Head of caudate nucleus (tissue), 42 donors: ENCODE measurements at places on chromosomes 2 and 18.

GRCh38 chr2:234606896-234607295 lies 110.0 kb upstream of the ARL4C start:
- DNase-seq: no peak

DNA sequence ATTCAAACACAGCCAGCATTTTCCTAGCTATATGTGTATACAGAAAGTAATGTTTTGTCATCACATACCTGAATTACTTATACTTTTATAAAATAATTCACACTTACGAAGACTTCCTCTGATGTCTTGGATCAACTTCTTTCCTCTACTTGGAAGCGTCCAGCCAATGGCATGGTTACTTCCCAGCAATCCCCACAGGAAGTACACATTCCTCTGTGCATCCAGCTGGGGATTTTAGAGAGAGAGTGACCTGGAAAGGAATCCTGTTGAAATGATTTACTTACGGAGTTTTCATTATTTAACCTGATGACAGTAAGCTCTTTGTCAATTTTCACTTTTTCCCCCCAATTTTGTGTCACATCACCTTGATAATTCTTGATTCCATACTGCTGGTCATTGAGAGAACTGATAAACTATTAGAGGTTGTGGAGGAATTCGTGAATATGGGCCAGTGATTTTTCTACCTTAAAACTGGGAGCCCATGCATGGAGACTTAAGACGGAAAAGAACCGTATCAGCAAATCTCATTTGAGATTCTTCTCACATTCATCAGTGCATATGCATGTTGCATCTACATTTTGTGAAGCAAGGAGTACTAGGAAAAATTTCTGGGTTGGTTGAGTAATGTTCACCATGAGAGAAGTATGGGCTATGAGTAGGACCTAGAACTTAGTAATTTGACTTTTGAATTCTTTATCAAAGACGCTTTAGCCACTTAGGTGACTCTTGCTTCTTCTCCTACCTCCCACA lies 9.0 kb upstream of the IL18R1 start:
- no peak for DNase-seq

DNA sequence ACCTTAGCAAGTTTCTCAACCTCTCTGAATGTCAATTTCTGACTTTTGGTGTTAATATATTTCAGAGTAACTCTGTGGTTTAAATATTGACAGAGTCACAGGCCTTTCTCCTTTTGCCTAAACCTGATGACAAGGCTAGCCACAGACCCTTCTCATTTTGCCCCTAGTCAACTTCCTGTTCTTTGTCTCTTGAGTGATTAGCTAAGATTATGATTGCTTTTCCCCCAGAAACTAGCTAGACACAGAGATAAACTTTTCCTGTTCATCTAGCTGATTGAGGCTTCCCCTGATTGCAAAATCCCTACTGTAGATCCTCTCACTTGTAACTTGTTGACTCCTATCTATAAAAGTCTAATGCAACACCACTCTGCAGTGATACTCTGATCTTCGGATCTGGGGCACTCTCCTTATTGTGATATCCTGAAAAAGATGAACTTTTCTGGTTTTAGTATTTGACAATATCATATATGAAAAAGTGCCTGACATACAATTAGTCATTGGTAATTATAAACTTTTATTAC lies 241.4 kb downstream of the ZNF385B start:
- no peak for DNase-seq

- no peak for DNase-seq
Measured at GRCh38 chr18:354003-354402, 86.2 kb upstream of the THOC1 start.

DNA sequence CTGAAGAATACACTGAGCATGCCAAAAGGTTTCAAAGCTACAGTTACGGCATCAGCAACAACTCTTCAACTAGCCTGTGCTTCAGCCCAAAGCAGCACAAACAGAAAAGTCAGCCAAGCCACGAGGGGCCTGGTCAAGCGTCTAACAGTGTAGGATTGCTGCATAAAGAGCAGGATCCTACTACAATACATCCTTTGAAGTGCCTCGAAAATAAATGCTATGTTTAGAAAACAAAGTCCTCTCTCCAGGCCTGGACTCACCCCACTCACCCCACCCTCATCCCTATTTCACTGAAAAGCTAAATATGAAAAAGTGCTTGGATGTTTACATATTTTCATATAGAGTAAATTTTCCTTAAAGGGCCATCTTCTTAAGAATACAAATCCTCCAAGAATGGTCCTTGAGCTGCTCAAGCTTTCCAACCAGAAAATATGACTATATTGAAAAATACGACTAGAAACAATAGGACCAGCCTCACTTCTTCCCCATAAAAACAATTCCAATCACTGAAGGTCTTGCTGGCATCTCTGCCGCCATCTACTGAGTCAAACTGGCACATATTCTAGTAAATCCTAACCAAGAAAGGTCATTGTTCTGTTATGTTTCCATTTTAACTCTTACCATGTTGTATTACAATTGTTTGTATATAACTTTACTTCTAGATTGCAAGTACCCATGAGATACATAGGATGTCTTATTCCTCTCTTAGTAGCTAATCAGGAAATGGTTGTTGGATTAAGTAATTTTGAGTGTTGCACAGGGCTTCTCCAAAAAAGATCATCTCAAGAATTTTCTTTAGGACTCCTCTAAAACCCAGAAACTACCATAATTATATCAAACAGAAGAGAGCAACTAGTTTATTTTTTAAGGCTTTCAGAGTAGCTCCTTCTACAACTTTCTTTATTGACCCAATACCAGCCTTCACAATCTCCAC lies 63.6 kb downstream of the CLHC1 start:
- DNase-seq: peak; percentile 78

DNA sequence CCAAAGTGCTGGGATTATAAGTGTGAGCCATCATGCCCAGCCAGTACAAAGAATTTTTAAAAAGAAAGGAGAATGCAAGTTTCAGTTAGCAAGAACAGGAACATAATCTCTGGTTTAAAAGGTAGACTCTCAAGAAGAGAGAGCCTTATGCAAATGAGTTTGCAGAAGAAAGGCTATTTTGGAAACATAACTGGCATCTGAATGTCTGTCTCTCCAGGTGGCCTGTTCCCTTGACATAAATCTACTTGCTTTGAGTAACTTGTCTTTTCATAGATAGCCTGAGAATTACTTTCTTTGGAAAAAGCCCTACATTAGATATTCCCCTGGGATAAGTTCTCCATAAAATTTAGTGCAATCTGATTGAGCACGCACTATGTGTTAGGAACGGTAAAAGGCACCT lies 109.6 kb downstream of the ICOS start:
- no peak for DNase-seq

- no peak for DNase-seq
Measured at GRCh38 chr18:36075862-36076587, 8.7 kb upstream of the RPRD1A start.

DNA sequence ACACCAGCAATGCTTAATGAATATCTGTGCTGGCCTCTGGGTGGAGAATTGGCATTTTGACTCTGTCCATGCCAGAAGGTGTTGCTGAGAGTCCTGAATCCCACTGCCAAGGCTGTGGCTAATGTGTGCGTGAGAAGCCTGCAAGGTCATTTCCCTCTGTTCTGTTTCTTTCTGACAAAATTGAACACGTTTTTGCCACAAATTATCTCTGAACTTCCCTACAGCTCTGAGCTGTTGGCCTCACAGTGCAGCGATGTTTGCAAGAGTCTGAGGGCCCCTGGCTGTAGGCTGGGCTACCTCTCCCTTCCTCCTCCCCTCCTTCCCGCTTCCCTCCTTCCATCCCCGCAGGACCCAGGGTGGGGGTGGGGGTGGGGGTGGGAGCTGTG lies 154.1 kb upstream of the HS6ST1 start:
- no peak for DNase-seq

DNA sequence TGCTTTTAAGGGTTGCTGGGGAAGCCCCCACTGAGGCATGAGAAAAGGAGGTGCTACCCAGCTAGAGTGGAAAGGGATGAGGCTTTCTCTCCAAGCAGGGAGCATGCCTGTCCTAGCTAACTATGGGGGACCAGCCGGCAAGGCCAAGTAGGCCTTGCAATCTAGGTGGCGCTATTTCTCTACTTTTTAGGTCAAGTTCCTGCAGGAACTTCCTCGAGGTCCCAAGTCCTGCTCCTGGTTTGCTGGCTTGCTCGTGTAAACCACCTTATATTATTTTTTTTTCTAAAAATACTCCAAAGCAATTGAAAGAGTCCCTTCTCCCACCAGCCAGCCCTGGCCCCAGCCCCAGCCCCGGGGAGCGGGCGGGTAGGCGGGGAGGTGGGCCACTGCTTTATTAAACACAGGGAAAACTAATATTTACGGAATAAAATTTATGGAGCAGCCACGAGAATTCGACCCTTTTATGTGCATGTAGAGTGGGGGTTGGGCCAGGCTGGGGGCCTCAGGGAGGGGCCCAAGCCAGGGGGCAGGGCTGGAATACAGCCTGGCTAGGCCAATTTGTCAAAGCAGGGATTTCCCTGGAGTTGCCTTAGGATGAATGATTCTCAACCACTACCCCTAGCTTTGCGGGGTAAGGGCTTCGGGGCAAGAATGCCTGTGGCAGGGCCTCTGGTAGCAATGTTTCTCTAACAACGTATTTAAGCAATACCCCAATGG lies 12.8 kb upstream of the IHH start:
- DNase-seq: peak; percentile 50

- no peak for DNase-seq
Measured at GRCh38 chr18:12443551-12443950, 35.8 kb downstream of the PRELID3A start.

DNA sequence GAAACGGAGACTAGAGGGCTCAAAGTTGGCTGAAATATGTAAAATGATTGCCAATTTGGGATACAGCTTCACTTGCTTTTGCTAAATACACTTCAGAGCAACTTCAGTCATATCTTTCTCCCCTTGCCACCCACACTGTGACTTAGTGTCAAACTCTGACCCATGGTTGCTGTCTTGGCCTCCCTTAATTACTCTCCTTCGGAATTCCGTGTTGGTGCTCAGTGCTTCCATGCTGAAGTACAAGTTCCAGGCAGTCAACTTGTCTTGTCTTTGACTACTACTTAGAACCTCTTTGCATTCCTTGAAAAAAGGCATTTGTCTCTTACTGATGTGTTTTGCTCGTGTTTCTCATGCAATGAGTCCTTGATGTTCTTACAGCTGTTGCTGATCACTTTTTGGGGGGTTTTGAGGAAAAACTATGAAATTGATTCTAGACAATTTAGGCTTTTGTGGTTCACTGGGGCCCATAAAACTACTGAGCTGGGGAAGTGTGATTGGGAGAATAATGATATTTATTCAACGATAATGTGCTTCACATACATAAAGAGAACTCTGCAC lies 146.0 kb downstream of the UBE2E3 start:
- DNase-seq: no peak

- DNase-seq: no peak
Measured at GRCh38 chr2:9162841-9163240, 43.8 kb upstream of the ASAP2 start.

GRCh38 chr2:210991107-210991506 lies 434.7 kb downstream of the CPS1 start:
- DNase-seq: no peak

DNA sequence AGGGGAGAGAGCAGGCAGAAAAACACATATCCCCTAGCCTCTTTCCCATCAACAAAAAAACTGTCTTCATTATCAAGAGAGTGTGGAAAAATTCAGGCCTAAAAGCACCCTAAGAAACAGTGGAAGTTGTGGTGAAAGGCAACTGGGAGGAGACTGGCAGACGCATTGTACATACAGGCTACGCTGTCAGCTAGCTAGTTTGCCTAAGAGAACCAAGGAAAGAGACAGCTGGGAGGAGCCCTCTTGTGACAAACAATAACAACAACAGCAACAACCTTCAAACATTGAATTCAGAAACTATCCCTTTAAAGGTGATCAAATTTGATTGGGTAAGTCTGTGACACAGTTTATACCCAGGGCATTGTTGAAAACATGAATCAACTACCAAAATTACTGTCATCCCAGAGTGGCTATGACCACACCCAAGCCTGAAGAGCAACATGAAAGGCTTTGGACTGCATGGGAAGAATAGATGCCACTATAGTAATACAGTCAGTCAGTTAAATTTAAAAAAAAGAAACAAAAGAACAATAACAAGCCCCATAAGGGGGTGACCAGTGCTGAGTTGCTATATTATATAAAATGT lies 88.9 kb upstream of the CRIM1 start:
- DNase-seq: no peak

DNA sequence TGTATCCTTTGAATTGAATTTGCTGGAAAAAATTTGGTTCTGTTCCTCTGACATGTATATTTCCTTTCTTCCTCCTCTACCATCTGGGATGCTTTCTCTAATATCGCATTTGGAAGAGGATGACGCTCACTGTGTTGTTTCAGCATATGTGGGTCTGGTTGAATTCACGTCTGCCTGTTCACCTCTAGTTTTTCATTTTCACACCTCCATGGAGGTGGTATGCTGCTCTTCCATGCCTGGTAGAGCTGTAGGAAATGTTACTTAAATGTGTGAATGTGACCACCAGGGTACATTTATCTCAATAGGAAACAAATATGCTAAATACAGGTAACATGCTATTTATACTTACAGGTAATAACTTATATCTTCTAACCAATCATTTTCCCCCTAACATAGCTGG lies 44.5 kb downstream of the TSHZ1 start:
- DNase-seq: no peak

DNA sequence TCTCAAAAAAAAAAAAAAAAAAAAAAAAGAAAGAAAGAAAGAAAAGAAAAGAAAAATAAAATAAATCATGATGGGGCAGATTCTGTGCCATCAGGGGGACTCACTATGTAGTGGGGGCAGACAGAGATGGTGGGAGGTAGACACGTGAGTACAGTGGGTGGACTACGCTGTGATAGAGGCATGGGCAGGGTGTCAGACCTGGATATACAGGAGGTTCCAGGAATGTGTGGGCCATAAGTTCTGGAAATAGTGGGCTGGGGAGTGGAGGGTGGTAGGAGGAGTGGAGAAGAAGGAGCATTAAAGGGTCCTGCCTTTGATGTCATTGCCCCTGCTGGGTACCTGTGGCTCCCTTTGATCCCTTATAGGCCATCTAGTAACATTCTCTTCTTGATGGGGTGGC lies 8.8 kb upstream of the WNT6 start:
- no peak for DNase-seq

DNA sequence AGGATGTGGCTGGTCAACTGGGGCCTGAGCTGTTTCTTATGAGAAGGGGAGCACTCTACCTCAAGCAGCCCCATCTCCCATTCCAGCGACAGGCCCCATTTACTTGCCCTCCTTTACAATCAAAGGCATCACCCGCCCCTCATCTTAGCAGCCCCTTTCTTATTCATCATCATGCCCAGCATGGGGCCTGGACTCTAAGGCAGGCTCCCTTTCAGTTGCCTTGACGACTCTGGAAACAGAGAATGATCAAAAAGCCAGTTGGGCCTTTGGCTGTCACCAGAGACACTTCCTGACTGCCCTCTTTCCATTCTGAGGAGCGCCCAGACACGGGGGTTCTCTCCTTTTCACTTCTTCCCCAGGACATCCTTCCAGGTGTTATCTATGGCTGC lies 11.2 kb downstream of the CELF4 start:
- no peak for DNase-seq

GRCh38 chr2:38750011-38750890 lies 910 bp downstream of the SRSF7 start:
- DNase-seq: peak; percentile 59

- DNase-seq: no peak
Measured at GRCh38 chr2:225052703-225053102, 10.4 kb upstream of the DOCK10 start.
